ENCODE measurements at places on chromosomes 11 and 22.

DNA sequence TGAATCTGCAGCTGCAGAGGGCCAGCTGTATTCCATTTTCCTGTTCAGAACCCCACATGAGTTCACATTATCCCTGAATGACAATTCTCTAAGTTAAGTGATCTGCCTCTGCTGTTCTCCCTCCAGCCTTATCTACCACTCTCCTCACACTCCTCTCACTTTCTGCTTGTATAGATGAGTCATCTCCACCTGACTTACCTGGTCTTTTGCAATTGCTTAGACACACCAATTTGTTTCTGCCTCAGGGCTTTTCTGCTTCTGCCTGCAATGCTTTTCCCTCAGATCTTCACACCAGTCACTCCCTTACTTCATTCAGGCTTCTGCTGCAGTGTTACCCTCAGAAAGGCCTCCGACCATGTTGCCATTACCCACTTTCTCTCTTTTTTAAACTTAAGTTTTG, 118.1 kb downstream of the ATM start:
- DNase-seq: no peak

DNA sequence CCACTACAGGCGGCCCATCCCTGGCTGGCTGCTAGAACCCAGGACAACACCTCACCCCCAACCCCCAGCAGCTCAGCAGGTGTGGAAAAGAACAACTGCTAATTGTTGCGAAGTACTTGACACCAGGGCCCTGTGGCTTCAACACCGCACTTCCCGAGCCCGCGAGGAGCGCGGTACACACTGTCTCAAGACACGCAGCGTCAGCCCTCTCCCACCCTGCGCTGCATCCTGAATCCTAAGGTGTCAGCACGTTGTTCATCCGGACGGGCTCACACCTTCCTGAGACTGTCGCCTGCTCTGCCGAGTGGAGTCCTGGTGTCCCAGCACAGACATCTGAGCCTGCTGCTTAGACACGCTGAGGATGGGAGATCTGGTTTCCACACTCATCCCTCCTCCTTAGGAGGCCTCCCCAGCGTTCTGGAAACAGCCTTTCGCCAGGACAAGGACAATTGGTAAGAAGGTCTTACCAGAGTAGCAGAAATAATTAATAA, 1336.2 kb downstream of the BRD1 start:
- DNase-seq: no peak

- DNase-seq: no peak
These were observed 21.8 kb upstream of the DRG1 start for GRCh38 chr22:31377612-31378011.

DNA sequence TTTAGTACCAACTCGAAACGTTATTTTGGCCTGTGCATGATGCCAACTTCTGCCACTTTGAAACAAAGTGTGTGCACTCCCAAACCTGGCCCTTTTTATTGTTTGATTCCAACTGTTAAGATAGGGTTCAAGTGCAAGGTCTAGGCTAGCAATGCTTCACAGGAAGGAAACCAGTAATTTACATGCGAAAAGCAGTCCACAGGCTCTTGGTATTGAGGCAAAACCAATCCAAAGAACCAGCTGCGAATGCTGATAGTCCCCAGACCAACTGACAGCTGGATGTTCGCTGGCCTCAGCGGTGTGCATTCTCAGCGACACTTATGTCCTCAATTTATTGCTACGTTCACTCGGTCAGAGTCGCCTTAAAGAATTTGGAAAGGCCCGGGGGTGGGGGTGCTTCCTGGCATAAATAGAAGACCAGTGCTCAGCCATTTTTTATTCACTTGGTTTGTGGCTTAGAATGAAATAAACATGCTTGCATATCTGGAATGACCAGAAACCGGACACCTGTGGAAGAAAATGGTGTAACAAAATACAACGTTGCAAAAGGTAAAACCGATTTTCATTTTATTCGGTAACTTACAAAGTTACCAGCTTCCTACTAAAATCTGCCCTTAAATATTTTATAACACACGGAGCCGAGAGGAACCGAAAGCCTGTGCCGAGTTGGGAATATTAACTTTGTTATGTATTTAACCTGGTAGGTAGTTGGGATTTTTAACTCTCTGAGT, 1.6 kb downstream of the CPT1A start:
- no peak for DNase-seq

GRCh38 chr11:123461164-123461563, 31.1 kb downstream of the GRAMD1B start:
- DNase-seq: no peak

DNA sequence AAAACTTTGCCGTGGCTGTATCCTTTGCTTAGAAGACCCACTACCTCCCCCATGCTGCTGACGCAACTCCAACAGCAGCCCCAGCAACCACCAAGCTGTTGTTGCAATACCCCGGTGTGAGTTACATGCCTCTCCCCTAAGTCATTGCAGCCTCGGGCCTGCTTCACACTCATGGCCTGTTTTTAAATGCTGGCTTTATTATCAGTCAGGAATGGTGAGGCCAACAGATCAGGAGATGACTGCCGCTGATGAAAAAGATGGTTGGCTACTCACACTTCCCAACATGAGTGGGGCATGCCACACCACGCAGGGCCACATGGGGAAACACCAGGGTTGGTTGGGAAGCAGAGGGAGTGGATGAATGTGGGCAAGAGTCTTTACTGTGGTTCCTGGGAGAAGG, 171.5 kb upstream of the SYT13 start:
- no peak for DNase-seq

GRCh38 chr11:100752371-100753171, 65.5 kb downstream of the ARHGAP42 start:
- DNase-seq: no peak

GRCh38 chr22:24393012-24393559, 34.3 kb upstream of the ADORA2A start:
- DNase-seq: no peak

DNA sequence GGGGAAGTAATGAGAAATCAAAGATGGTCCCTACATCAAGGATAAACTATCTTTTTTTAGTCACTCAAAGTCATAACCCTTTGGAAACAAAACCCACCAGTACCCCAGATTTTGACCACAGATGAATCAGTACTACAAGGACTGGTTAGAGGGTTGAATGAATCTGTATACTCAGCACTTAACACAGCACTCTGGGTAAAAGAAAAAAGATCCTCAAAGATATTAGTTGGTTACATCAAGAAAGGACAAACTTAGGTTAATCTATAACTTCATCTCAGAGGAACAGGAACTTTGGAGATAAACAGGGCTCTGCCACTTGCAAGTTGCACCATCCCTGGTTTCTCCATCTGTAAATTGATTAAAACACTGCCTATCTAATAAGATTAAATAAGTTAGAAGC, 18.8 kb downstream of the SC5D start:
- DNase-seq: no peak

GRCh38 chr11:122671400-122671891, 15.9 kb downstream of the UBASH3B start:
- no peak for DNase-seq

- peak; percentile 91 for DNase-seq
These were observed 11.9 kb downstream of the KLHL35 start for GRCh38 chr11:75421035-75421602.

GRCh38 chr22:48734359-48734758, 1093.3 kb downstream of the BRD1 start:
- DNase-seq: no peak

GRCh38 chr11:13277768-13278608, at the start of gene BMAL1:
BMAL1 (plus strand) TSS chr11:13277790; CDS start chr11:13354309, 76,519 bp downstream.
- DNase-seq: peak; percentile 41

DNA sequence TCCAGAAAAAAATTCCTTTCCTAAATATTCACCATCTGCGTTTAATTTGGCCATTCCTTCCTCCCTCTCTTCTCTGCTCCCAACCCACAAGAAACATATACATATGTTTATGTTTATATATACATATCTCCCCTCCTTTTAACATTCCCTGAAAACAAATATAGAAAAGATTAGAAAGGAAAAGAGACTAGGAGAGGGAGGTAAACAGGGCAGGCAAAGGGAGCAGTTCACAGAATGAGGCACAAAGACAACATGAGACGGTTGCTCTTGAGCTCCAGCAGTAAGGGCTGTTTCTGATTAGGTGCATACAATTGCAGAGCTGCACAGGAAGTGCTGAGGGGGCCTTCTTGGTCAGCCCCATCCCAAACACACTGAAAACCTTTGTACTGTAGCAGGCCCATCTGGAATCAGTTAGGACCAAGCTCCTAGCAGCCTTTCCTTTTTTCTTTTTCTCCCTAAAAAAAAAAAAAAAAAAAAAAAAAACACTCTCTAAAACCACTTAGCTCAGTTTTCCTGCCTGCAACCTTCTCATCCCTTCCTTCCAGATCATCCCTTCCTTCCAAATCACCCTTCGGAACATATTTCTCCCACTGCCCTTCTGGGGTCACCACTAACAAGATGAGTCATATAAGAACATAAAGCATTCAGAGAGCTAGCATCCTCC, 57.0 kb downstream of the RBFOX2 start:
- no peak for DNase-seq

GRCh38 chr11:43941257-43941994, 1.0 kb upstream of the C11orf96 start:
- peak; percentile 81 for DNase-seq

GRCh38 chr11:33747979-33748378, 11.8 kb upstream of the CD59 start:
- no peak for DNase-seq

DNA sequence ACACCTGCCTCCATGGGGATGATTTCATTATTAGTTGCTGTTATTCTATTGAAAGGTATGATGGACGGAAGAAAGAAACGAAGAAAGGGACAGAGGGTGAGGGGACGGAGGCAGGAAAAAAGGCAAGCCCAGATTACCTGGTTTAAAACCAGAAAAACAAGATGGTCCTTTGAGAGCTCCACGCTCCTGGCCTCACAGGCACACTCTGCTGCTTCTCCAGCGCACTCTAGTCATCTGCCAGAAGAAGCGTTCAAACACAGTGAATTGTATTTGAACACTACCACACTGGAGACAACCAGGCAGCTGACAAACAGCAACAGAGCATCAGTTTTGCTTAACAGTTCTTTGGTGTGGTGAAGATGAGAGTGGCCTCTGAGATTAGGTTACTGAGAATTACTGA, 216.9 kb downstream of the CADM1 start:
- DNase-seq: no peak

GRCh38 chr11:78295347-78295746, 106.6 kb downstream of the USP35 start:
- DNase-seq: no peak

DNA sequence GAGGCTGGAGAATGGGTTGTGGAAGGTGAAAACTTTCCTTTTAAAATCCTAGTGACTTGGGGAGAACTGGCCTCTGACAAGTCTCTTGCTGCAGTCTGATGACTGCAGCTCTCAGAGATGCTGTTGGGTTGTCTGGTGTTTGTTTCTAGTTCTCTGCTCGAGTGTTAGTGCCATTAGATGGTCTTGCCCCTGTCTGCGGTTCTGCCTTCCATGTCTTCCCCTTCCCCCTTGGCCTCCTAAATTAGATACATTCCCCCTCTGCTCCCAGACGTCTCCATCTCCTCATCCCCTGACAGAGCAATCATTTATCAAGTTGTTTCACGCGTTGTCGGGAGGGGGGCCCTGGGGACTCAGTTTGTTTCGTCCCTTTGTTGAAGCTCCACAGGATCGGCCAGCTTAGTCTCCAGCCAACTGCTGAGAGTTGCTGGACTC, 67.7 kb downstream of the CECR2 start:
- no peak for DNase-seq

DNA sequence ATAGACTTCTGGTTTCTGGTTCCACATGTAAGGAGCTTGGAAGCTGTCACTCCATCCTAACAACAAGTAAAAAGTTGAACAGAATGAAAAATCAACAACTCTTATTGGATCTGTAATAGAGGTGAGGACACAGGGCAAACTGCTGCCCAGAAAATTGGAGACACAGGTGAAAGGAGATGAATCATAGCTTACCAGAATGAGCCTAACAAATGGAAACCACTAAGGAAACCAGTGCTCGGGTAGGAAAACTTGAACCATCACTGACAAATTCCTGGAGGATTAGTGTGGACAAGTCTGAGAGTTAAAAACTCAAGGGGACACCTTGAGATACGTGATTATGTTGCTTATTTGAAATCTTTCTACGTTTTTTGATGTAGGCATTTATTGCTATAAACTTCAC, 52.1 kb downstream of the GDPD4 start:
- no peak for DNase-seq

DNA sequence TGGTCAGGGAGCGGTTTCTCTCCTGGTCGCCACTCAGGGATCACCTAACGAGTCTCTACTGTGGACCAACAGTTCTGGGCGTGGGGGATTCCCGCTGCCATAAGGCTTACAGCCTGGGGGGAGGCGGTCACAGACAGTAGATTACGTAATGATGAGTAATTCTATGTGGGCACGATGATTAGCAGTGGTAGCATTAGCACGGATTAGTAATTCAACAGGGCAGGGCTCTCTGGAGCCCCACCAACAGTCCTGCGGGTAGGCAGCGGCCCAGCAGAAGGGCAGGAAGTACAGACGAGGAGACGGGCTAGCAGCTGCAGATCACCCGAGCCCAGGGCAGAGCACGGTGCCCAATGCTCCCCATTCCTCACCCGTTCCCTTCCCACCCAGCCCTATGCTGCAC, 3.6 kb downstream of the SHISAL1 start:
- peak; percentile 86 for DNase-seq

- no peak for DNase-seq
These were observed 152.7 kb upstream of the BLID start for GRCh38 chr11:122268601-122269130.

- DNase-seq: no peak
These were observed 177.3 kb upstream of the SORL1-AS1 start for GRCh38 chr11:121630041-121630440.

GRCh38 chr22:40342521-40342920, 3.8 kb upstream of the ADSL start:
- no peak for DNase-seq

DNA sequence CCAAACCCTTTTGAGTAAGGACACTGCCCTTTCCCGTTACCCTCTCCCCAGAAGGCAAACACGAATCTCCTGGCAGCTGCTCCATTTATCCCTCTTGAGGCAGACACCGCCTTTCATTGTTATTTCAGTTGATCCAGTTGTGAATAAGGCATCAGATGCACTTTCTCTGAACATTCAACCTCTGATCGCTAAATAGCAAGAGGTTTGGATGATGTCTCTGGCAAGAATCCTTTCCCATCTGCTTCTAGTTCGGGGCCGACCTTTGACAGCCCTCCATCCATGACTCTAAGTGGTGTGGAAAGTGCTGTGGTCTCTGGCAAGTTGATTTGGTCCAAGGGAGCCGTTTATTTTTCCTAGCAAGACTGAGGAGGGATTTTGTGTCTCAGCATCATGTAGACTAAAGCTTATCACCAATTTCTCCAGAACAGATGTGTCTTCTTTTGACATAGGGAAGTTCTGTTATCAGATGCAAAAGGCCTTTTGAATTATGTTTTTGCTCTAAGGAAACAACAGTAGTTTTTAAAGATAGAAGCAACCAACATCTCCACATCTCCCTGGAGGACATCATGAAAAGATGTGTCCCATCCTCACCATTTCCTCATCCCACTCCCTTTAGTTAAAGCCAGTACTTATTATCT, 123.6 kb downstream of the CCDC34 start:
- no peak for DNase-seq

DNA sequence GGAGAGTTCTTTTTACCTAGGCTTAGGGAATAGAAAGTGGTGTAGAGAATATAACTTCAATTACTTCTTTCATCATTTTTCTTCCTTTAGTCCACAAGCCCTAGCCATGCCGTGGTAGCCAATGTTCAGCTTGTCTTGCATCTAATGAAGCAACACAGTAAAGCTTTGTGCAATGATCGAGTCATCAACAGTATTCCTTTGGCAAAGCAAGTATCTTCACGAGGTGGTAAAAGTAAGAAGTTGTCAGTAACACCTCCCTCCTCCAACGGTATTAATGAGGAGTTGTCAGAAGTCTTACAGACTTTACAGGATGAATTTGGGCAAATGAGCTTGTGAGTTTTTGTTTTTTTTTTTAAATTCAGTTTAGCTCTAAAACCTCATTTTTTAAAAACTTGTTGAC, 37.4 kb downstream of the CEP57 start:
- DNase-seq: no peak

GRCh38 chr11:72771507-72771906, 19.3 kb upstream of the ARAP1 start:
- no peak for DNase-seq

Data from WERI-Rb-1 (cell line).